ENCODE measurements at places on chromosomes 3 and 15.

DNA sequence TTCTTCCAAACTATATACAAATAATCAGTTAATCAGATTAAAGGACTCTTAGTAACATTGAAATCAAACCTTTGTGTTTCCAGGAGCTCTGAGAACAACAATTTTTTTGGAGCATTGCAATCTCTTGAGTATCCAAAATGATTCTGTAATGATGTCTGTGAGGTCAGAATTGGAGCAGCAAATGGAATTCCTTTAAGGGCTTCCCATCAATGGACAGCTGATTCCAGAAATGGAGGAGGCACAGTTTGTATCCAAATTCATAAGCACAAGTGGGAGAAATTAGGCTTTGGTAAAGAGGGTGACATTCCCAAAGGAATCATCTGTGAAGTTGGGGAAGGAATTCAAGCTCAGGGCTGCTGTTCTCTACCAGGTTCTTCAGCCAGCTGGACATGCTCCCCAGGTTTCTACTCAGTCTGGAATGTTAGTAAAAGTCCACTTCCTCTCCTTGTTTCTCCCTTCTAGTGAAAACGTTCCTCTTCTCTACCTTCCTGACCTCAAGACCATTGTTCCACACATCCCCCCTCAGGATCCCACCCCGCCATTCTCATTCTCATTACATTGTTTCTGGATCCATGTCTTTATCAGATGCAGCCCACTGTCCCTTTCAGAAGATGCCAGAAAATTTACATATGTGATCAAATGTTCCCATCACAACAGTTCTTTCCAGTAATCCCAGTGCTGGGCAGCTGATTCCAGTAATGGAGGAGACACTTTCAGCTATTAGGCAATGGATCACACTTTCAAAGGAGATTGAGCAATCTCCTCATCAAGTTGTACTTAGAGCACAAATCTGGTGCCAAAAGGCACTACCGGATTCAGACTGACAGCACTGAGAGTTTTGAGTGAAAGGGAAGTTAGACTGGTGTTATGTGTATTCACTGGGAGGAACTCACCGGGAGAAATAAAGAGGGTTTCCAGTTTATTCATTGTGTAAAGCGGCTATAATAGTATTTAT, 391.3 kb upstream of the TPRG1 start:
- DNase-seq: peak; percentile 35

- DNase-seq: no peak
Measured at GRCh38 chr3:9673082-9673481, 23.8 kb downstream of the MTMR14 start.

GRCh38 chr15:84937144-84937543, 44.5 kb upstream of the PDE8A start:
- DNase-seq: no peak

DNA sequence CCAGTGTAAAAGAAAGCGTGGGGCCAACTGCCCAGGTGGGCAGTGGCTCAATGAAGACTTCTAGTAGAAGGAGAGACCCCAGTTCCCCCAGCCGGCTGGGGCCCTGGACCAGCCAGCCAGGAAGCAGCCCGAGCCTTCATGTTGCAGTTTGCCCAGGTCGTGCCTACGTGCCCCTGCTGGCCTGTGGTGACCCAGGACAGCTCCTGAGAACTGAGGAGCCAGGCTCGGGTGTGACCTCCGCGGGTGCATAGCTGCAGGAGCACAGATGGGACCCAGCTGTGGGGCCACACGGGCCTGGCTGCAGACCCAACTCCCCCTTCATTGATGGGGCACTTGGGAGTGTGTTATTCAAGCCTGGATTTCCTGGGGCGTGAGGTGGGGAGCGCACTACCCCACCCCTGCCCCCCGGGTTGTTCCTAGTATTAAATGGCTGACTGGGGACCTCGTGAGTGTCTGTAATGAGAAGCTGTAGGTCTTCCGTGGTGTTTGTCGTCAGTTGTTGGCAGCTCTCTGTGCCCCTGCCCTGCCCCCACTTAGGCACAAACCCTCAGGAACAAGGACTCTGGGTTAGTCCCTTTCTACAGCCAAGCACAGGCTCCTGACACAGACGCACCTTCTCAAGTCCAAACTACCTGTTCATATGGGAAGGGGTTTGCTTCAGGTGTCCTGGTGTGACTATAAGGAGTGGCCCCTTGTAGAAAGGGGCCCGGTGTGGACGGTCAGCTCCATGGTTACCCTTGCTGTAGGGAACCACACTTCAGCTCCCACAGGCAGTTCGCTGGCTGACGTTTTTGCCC, 39.1 kb downstream of the IDH2 start:
- no peak for DNase-seq

DNA sequence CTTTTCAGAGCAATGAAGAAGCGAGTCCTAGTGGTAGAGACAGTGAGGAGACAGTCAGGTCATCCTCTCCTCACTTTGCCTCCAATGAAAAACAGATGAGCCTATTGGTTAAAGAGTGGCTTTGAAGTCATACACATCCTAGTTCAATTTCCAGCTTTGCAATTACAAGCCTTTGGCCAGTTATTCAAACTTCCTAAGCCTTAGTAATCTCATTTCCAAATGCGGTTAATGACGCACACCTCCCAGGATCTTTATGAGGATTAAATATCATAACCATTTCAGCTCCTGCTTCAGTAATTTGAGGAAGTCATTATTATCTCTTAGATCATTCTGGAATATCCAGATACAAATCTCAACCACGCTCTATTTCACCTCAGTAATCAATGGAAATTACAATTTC, 10.0 kb upstream of the ST6GAL1 start:
- DNase-seq: no peak

- DNase-seq: no peak
Measured at GRCh38 chr3:107985496-107985895, 105.3 kb downstream of the CD47 start.

DNA sequence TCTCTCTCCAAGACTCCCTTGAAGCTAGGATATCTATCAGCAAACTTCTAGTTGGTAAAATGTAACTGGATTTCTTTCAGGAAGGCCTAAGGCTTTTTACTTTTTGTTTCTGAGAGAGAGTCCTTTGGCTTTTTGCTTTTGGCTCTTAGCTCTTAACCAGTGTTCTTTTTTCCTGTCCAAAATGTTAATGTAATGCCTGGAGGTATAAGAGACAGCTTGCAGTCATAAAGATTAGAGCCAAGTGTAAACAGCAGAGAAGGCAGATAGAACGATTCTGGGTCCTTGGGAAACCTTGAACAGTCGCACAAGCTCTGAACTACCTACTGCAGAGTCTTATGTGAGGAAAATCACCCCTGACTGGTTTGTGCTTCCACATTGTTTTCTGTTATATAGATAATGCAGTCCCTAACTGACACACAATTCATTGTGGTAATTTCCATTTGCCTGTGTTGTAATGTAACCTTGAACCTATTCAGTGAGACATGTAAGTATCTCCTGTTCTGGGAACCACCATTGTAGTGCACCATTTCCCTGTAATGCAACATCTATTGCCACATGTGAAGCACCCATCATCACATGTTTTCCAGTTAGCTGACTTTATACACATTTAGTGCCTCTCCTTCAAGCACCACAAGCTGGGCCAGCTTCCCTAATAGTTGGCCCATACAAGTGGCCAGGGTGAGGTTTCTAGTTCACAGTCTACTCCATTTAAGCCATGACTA, 1311.9 kb downstream of the ROBO1 start:
- no peak for DNase-seq

- no peak for DNase-seq
Measured at GRCh38 chr3:77500721-77501120, 460.8 kb downstream of the ROBO2 start.

DNA sequence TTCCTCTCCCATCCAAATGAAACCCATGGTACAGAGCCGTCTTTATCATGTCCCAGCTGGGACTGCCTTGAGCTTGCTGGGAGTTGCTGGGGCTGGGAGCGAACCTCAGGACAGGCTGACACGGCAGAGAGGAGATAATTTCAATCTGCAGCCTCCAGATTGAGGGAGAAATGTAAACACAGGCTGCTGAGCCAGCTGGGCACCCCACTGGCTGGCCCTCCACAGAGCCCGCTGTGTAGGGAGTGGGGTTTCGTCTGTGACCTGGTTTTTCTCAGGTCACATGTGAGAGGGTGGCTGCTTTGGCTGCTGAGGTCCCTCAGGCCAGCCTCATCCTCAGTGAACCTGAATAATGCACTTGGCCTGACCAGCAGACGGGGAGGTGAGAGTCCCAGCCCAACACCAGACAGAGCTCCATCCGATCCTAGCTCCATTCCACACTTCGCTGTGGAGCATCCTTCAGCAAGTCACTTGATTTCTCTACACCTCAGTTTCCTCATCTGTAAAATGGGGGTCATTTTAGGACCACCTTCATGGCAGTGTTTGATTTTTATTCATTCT, 121.6 kb upstream of the MRPS22 start:
- no peak for DNase-seq
